ENCODE measurements at places on chromosomes 16 and 17.

DNA sequence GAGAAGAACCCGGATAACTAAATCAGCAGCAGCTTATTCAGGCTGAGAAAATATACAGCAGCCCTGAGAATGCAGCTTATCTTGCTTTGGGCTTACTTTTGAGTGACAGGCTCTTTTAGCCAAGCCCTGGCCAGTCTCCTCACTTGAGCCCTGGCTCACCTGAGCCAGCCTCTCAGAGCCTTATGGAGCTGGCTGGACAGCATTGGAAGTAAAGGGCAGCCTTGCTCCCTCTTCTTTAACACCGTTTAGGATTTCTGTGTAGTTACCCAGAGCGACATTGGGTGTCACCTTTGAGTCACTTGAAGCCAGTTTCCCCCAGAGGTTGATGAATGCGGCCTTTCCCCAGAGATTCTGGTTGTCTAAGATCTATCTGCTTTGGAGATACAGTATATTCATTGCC lies 7.7 kb upstream of the NPIPB2 start:
- no peak for DNase-seq

DNA sequence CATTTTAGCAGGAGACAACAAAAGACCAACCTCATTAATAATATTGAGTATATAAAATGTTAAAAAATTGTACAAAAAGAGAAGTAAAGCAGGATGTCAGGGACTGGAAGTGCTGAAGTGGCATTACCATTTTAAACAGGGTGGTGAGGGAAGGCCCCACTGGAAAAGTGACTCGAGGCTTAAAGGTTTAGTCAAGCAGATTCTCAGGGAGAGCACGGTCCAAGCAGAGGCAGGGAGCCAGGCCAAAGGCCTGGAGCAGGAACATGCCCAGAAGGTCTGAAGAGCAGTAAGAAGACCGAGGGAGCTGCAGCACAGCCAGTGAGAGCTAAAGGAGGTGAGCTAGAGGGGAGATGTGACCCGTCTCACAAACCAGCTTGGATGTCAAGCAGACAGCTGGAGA lies 7.6 kb downstream of the XPO6 start:
- DNase-seq, result no peak

GRCh38 chr17:77769215-77769614 lies 189.3 kb upstream of the TNRC6C start:
- no peak for DNase-seq

GRCh38 chr16:68197250-68197649 lies 38.7 kb downstream of the ESRP2 start:
- no peak for DNase-seq

DNA sequence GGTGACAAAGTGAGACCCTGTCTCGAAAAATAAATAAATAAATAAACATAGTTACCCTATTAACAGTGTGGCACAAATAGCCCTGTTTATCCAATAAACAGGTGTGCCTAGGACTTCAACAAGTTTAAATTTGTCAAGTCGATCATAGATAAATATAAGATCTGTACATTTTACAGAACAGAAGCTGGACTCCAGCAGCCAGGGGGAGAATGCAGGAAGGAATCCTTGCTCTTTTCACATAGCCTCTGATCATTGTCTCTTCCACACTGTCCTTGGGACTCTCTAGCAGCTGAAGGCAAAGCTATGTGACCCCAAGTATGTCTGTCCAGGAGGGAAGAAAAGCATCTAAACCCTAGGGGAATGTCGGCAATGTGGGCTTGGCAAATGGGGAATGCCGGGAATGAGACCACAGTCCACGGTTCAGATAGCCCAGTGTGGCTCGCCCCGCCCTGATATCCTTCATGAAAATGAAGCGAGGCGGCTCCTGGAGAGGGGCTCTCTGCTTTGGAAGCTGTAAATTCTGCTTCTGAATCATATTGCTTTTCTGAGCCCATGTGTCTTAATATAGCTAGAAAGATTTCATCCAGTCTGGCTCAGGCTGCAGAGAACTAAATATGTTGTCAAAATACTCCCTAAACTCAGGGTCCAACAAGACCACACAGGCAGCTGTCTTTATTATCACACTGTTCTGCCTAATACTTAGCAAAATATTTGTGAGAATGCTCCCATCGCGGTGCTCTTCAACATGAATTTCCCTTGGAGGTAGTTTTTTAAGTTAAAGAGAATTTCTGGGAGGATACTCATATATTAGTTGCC lies 24.9 kb upstream of the GRB2 start:
- no peak for DNase-seq

GRCh38 chr16:12252616-12253015 lies 276.1 kb downstream of the SNX29 start:
- DNase-seq, result no peak

- DNase-seq, result no peak
Observed at GRCh38 chr17:71224824-71225575, 895.8 kb upstream of the SOX9 start.

GRCh38 chr16:17348042-17348783 lies 122.5 kb downstream of the XYLT1 start:
- no peak for DNase-seq

GRCh38 chr17:12472252-12473173 lies 193.2 kb upstream of the MYOCD start:
- DNase-seq, result no peak

DNA sequence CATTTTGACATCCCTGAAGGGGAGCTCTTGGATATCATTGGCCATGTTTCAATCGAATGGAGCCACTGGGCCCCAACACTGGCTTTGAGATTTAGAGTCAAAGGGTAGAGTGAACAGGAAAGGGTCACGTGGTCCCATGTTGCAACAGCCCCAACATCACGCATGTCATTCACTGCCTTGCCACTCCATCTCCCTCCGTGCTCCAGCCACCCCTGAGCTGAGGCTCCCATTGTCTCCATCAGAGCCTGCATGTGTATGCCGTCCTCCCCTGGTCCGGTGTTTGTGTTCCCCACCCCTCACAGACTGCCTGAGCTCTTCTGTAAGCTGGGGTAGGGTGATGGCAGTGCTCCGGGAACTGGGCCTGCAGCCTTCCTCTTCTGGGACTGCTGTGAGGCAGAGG lies 12.1 kb downstream of the NFE2L1 start:
- no peak for DNase-seq

GRCh38 chr17:57601143-57601735 lies 143.9 kb downstream of the CCDC182 start:
- DNase-seq, result no peak

DNA sequence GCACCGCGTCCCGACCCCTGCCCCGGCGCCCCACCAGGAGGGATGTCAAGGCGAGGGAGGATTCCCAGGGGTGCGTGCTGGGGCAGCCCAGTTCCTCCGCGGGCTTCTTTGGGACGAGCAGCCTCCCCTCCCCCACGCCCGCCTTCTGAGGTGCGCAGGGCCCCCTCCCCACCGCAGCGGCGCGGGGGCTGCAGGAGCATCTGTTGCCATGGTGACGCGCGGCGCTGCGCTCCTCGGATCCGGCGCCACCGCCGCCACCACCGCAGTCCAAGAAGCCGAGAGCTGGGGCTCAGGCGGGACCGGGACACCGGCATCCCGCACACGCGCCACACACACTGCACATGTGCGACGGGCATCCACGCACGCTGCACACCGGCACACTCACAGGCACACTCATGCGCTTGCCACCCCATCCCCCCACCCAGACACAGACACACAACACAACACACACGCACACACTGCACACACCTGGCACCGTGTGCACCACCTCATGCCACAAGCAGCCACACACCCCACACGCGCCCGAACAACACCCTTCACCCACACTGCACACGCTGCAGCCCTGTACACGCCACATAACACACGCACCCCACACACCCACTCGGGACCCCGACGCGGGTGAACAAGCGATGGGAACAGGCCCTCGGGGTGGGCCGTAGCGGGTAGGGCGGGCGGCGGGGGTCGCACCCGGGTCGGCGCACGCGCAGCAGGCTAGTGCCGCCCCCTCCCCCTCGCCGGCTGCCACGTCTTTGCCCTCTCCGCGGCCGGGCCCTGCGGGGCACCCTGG lies 17.0 kb downstream of the ENPP7 start:
- no peak for DNase-seq

GRCh38 chr16:82203198-82203597 lies 33.2 kb upstream of the MPHOSPH6 start:
- no peak for DNase-seq

- no peak for DNase-seq
Observed at GRCh38 chr17:69539781-69540319, 125.4 kb downstream of the MAP2K6 start.

DNA sequence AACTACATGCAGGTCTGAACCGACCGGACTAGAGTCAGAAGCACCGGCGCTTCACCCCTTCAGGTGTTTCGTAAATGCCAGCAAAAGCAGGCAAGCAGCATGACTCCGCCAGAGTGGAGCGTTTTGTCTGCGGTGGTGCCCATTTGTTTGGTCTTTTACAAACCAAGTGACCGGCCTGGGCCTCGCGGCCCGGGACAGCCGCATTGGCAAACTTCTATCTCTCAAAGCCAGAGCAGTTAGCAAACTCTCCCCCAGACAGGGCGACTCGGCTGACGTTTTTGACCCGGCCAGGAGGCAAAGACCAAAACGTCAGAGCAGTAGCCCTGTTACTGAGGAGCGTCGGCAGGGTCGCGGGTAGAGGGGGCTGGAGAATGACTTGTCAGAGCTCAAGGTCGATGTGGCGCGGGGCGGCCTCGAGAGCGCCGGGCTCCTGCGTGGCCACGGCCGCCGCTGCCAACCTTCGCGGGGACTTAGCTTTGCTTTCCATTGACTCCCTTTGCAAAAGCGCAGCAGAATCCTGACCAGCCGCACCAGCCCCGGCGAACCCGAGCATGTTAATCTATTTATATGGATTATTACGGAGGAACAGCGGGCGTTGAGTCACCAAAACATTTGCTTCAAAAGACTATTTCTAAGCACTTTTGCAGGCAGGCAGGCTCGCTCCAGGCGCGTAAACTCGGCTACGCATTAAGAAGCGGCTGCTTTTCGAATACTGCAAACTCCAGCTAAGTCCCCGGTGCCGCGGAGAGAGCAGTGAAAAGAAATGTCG lies 763 bp upstream of the SOX9 start:
- DNase-seq, result no peak

DNA sequence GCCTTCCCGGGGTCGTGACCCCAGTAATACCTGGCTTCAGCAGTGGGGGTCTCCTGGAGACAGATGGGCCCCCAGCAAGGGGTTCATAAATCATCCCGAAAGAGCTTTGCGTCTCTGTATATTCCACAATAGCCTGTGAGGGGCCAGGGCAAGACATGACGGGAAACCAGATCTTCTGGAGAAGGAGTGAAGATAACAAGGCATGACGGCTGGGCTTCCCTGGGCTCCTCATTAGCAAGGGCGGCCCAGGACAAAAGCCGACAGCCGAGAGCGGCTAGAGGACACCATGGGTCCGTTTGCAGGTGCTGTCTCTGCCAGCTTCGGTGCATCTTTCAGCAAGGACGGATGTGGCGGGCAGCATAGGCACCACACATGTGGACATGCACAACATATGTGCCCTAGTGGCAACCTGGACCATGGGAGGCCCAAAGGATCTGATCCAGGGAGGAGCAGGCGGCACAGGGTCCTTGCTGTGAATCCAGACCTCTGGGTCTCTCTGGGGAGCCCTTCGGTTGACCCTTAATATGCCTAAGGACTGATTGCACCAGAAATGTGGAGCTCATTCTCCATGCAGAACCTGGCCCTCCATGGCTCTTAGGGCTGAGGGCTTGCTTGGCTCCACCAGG lies 136.9 kb upstream of the FOXF1 start:
- no peak for DNase-seq

DNA sequence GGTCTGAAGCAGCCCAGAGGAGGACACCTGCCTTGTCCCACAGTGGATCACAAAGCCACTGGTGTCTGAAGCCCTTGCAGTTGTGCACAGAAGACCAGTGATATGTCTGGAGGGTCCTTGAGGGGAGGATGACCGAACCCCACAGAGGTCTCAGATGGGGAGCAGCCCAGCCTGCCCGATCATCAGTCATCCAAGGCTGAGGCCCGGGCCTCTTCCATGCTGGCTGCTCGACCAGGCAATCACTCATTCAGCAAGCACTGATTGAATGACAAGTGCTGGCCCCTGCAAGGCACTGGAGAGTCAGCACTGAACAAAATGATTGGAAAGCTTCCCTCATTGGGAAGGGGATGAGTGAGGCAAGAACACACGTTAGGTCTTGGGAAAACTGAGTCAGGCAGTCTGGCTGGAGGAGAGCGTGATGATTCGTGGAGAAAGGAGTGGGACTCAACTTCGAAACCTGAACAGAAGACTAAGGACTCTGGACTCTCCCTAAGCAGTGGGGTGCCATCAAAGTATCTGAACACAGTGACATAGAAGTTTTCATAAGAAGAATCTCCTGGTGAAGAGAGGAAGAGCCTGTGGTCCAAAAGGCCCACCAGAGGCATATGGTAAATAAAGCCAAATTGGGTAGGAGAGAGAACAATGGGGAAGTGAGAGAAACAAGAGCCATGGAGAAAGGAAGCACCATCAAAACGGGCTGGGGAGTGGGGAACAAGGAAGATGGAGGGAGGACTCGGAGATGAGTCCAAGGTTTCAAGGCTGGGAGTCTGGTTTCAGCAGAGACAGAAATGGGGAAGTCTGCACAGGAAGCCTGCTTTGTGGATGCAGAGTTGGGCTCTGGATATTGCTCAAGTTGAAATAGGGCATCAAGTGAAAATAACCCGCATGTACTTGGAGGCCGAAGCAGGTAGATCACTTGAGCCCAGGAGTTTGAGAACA lies 10.2 kb downstream of the PIK3R5 start:
- DNase-seq, result no peak

DNA sequence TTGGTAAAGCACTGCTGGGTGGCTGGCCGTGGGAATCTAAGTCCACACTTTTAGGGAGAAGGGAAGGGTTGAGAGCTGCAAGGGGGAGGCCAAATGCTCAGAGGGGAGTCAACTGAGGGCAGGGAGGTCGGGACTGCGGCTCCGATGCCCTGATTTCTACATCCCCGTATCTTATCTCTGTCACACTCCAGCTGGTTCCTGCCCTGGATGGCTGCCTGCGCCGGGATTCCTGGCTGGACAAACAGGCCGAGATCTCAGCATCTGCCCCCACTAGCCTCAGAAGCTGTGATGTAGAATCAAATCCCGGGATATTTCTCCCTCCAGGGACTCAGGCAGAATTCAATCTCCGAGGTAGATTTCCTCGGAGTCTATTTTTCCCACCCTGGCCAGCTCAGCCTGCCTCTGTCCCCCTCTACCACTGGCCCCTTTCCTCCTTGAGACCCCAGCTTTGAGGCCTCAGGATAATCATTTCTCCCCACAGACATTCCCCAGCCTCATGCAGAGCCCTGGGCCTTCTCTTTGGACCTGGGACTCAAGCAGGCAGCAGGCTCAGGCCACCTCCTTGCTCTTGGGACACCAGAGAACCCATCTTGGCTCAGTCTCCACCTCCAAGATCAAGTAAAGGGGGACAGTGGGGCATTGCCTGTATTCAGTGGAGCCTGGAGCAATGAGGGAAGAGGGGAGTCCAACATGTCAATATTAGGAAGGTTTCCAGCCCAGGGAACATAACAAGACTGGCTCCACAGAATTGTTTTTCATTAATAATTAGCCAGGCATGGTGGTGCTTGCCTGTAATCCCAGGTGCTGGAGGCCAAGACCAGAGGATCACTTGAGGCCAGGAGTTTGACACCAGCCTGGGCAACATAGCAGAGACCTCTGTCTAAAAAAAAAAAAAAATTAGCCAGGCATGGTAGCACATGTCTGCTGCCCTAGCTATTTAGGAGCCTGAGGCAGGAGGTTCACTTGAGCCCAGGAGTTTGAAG lies 1.8 kb downstream of the SHBG start:
- DNase-seq, result no peak

Measured in stimulated activated CD4-positive, alpha-beta T cell treated with anti-CD3 and anti-CD28 coated beads, Interleukin-4, amount 100 ng/mL, for 48 hours (primary cell).